ENCODE measurements at places on chromosomes 4 and X. TPM values are rescaled to one million over a fixed set of nuclear protein-coding genes. Genes with fewer than 3 reads are reported as not detected.

DNA sequence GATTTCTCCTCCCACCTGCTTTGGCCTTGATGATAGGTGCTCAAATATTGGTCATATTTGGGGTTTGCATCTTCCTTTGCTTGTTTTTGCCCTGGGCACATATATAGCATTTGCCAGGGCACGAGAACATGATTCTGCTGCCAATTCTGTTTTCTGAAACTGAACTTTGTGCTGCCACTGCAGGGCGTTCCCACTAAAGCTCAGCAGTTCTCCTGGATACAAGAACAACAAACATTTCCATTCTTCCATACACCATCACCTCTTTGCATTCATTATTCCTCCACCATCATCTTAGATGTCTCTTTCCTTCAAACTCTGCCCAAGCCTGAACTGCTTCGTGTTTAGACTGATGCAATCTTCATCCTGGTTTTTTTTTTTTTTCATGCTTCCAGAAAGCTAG, 36.3 kb upstream of the GATB start:
- no peaks in the 10 kb centered on the region for H3K27me3 ChIP-seq
- no peak overlapping the region for H3K4me3 ChIP-seq
- no peak overlapping the region for H3K27ac ChIP-seq
- no peaks in the 10 kb centered on the region for H3K36me3 ChIP-seq

DNA sequence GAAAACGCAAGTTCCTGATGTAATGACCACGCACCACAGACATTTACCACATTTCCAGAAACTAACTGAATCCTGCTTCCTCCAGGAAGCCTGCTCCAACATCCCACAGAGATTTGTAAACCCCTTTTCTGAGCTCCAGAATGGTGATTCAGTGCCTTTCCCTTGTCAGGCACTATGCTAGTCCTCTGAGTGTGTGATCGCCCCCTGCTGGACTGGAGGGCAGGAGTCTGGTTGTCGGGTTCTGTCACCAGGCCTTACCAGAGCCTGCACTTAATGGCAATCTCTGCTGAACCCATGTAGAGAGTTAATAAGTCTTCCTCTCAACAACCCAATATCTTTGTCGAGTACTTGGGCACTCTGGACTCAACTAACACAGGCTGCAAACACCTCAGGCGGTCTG, 14.5 kb upstream of the KDM5C start:
- H3K27ac ChIP-seq, result no peak overlapping the region
- H3K36me3 ChIP-seq, result peaks cover 7% of the 10 kb centered on the region
- peaks cover 3% of the 10 kb centered on the region for H3K27me3 ChIP-seq
- H3K4me3 ChIP-seq, result no peak overlapping the region
- no peaks in the 10 kb centered on the region for H3K4me1 ChIP-seq
- no peak for DNase-seq

DNA sequence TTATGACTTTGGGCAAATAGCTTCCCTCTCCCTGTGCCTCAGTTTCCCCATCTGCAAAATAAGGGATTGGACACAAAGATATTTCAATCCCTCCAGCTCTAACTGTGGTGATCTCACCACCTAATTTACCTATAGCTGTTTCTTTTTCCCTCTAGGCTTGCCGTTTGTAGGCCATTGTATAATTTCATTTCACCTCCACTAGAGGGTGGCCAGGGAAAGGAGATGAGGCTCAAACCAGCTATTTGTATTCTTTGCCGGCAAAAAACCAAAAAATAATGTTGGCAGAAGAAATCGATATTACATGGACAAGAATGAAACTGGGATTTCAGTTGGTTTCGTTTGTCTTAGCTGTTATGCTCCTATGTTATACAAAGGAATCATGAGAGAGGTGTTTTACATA, 36.1 kb upstream of the DOCK11 start:
- H3K36me3 ChIP-seq, result no peaks in the 10 kb centered on the region
- no peak overlapping the region for H3K27ac ChIP-seq
- no peak overlapping the region for H3K4me3 ChIP-seq

Gene PAGE5
- total RNA-seq, result not detected

Gene CCSER1
- total RNA-seq, result not detected

DNA sequence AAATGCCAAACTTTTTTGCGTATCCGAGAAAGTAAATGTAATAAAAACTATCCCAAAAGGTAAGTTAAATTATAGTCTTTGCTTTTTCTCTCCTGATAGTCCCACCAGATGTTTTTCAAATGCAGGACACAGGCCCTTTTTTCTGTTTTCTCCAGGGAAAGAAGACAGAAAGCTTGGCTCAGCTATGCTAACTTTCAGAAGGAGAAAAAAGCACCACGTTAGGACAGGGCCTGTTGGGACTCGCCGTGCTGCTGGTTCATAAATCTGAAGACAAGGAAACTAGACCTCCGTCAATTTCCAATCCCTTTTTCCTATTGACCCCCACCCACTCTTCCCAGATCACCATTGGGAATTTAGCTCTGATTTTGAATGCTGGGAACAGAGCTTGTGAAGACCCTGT, 220.9 kb upstream of the SFRP2 start:
- H3K27me3 ChIP-seq, result peaks cover 2% of the 10 kb centered on the region
- no peaks in the 10 kb centered on the region for H3K36me3 ChIP-seq
- H3K27ac ChIP-seq, result no peak overlapping the region
- no peak overlapping the region for H3K4me3 ChIP-seq

Gene NPY1R
- not detected for total RNA-seq

- DNase-seq, result no peak
- no peaks in the 10 kb centered on the region for H3K4me1 ChIP-seq
- H3K36me3 ChIP-seq, result peaks cover 21% of the 10 kb centered on the region
- no peak overlapping the region for H3K4me3 ChIP-seq
These were observed 125.9 kb downstream of the NSUN7 start for GRCh38 chr4:40875507-40876150.

- H3K4me1 ChIP-seq, result no peaks in the 10 kb centered on the region
- no peaks in the 10 kb centered on the region for H3K27me3 ChIP-seq
- DNase-seq, result no peak
- no peak overlapping the region for H3K4me3 ChIP-seq
These were observed 1730.3 kb upstream of the TENM3 start for GRCh38 chr4:180512801-180513475.

- H3K4me3 ChIP-seq, result no peak overlapping the region
- H3K36me3 ChIP-seq, result peaks cover 23% of the 10 kb centered on the region
- no peak for DNase-seq
These were observed 15.3 kb downstream of the INTU start for GRCh38 chr4:127648061-127648460.

- H3K4me1 ChIP-seq, result no peaks in the 10 kb centered on the region
- peaks cover 37% of the 10 kb centered on the region for H3K36me3 ChIP-seq
- no peak overlapping the region for H3K4me3 ChIP-seq
These were observed 23.4 kb downstream of the CTBP1 start for GRCh38 chr4:1225272-1226143.

Gene GAGE2A
- not detected for total RNA-seq

GRCh38 chr4:54754394-54754793, 96.6 kb downstream of the KIT start:
- no peak overlapping the region for H3K27ac ChIP-seq
- no peak overlapping the region for H3K4me3 ChIP-seq
- H3K36me3 ChIP-seq, result no peaks in the 10 kb centered on the region
- H3K27me3 ChIP-seq, result no peaks in the 10 kb centered on the region
- no peak for DNase-seq

DNA sequence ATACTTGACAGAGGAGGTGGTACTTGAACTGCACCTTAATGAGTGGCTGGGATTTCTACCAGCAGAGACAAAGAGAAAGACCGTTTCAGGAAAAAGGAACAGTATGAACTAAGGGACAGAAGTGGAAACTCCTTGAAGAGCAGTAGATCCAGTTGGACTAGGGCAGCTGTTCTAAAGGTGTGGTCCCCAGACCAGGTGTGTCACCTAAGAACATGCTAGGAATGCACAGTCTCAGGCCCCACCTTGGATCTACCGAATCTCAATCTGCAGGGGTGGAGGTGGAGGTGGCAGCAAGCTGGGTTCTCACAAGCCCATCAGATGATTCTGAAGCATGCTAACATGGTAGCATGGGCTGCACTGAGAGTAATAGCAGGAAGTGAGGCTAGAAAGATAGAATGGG, 22.3 kb downstream of the DAPP1 start:
- H3K4me3 ChIP-seq, result no peak overlapping the region
- H3K4me1 ChIP-seq, result no peaks in the 10 kb centered on the region
- peaks cover 4% of the 10 kb centered on the region for H3K27me3 ChIP-seq

GRCh38 chr4:122632396-122633143, 11.7 kb upstream of the IL21 start:
- H3K4me1 ChIP-seq, result peaks cover 10% of the 10 kb centered on the region
- no peak overlapping the region for H3K27ac ChIP-seq
- peaks cover 14% of the 10 kb centered on the region for H3K27me3 ChIP-seq
- no peak for DNase-seq

GRCh38 chr4:16757080-16757521, 141.3 kb downstream of the LDB2 start:
- peak; percentile 85 for DNase-seq
- H3K36me3 ChIP-seq, result peaks cover 15% of the 10 kb centered on the region
- peaks cover 63% of the 10 kb centered on the region for H3K4me1 ChIP-seq
- H3K27me3 ChIP-seq, result no peaks in the 10 kb centered on the region
- peak overlapping the region; percentile 56 for H3K4me3 ChIP-seq

DNA sequence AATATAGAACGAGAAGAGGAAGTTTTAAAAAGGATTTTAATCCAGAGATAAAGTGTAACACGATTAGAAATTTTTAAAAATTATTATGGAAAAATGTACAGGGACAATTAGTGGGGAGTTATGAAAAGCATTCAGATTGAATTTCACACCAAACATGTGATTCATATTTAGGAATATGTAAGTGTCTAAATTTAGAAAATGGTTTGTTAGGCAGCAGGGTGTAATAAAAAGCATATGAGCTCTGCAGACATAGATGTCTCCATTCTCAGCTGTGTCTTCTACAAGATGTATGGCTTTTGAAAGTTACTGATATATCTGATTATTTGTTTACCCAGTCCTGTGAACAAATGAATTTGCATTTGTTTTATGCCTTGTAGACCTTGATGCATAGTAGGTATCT, 638.9 kb upstream of the AGA start:
- H3K4me1 ChIP-seq, result peaks cover 7% of the 10 kb centered on the region
- no peak for DNase-seq
- H3K36me3 ChIP-seq, result no peaks in the 10 kb centered on the region
- peaks cover 2% of the 10 kb centered on the region for H3K27me3 ChIP-seq
- H3K4me3 ChIP-seq, result no peak overlapping the region

Gene SHOX
- total RNA-seq, result 28.5 TPM

- H3K27me3 ChIP-seq, result no peaks in the 10 kb centered on the region
- no peak for DNase-seq
- no peaks in the 10 kb centered on the region for H3K4me1 ChIP-seq
- H3K36me3 ChIP-seq, result no peaks in the 10 kb centered on the region
- no peak overlapping the region for H3K27ac ChIP-seq
These were observed 38.6 kb upstream of the TEX13D start for GRCh38 chrX:124293810-124294209.

Gene ERCC6L
- 6.6 TPM for total RNA-seq

GRCh38 chr4:156816360-156816755, 155.2 kb downstream of the PDGFC start:
- H3K36me3 ChIP-seq, result peaks cover 30% of the 10 kb centered on the region
- H3K27ac ChIP-seq, result no peak overlapping the region
- H3K4me1 ChIP-seq, result peaks cover 43% of the 10 kb centered on the region
- H3K4me3 ChIP-seq, result no peak overlapping the region

DNA sequence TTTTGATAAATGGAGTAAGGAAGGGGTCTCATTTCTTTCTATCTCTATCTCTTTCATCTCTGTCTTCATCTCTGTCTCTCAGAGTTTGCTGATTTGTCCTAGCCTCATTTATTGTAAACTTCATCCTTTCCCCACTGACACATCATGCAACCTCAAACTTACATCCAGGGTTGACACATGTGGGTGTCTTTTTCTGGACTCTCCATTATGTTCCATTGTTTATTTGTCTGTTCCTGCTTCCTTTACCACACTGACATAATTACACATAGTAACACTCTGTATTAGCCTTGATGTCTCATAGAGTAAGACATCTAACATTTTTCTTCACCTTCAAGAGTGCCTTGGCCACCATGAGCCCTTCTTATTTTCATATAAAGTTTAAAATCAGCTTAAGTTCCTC, 8.1 kb upstream of the SRD5A3 start:
- no peak overlapping the region for H3K4me3 ChIP-seq
- H3K36me3 ChIP-seq, result no peaks in the 10 kb centered on the region
- peaks cover 4% of the 10 kb centered on the region for H3K27me3 ChIP-seq

Measured in HFFc6 (cell line).